ENCODE measurements at places on chromosomes 1 and 21. TPM values are rescaled to one million over a fixed set of nuclear protein-coding genes. Genes with fewer than 3 reads are reported as not detected.

DNA sequence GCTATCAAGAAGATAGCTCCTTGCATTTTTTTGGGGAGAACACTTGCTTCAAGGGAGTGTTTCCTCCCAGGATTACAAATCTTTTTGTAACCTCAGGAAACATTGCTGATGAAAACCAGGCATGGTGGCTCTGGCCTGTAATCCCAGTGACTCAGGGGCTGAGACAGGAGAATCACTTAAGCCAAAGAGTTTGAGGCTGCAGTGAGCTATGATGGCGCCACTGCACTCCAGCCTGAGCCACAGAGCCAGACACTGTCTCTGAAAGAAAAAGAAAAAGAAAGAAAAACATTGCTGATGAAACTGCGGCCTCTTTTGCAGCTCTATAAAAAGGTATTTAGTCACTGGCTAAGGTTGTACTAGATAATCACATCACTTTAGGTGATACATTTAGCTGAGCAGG is 7.3 kb downstream of the RNU1-2 start:
- peak; percentile 67 for DNase-seq

DNA sequence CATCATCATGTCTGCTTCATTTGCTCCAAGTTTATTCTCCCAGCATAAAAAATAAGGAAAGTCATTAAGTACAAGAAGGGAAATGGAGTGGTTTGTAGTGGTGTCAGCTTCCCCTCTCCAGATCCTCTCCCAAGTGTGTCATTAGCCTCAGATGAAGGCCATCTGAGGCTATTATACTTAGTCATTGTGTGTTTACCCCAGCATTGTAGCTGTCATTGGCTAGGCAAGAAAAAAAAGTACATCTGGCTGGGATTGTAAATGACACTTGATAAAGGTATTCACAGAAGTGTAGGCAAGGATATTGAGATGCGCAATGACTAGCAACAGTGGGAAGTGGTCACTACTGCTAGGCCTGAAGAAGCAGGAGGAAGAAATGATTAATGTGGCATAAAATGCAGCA is 316.9 kb upstream of the SGIP1 start:
- DNase-seq = no peak

- DNase-seq = no peak
Observed at GRCh38 chr1:172697534-172698002, 38.7 kb downstream of the FASLG start.

GRCh38 chr1:208979776-208980175 is 603.7 kb upstream of the CAMK1G start:
- peak; percentile 1 for DNase-seq

DNA sequence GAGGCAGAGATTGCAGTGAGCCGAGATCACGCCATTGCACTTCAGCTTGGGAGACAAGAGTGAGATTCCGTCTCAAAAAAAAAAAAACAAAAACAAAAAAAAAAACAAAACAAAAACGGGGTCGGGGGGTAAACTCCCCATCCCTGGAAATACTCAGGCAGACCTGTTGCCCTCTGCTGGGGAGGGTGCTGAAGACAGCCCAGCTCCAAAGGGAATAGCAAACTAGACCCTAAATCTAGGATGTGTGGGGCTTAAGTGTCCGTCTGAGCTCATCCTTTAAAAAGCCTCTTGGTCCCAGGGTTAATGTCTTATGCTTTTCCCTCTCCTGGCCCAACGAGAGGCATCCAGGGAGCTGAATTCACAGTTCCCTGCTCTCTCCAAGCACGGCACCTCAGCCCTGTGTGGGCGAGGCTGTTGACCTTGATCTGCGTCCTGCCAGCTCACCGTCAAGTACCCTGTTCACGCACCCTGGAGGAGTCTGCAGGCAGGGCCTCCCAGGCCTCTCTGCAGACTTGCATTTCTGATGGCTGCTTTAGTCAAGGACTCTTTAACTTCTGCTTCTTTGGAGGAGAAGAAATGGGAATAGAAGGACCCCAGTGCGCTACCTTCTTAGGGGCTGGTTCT is 22.3 kb downstream of the KCND3 start:
- no peak for DNase-seq

DNA sequence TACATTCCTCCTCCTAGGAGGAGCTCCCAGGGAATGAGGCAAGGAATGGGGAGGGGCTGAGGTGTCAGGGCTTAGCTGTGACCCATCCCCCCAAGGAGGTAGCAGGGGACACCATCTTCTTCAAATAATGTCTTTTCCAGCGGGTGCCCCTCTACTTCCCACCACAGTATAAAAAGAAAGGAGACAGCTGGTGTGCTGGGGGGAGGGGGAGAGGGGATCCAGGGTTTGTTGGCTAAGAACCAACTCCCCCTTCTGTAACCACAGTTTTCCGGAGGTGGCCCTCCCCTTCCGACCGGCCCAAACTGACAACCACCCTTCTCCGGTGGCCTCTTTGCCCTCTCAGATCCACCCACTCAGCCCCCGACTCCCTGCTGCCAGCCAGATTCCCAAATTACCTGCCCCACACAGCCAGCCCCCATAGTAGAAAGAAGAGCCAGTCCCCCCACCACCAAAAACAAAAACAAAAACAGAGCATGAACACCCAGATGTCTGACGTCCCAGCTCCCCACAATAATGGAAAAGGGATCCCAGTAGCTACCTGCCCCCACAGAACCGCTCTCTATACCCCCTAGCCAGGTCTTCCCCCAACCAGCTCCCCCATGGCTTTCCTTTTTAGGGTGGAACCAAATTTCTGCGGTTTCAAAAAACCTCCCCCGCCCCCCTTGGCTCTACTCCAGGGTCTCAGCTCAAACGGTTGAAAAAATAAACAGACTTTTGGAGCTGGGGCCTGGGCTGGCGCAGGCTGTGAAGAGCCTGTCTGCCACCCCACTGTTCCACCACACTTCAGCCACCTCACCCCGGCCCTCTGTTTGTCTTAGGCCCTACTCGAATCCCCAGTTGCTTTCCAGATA is 2.1 kb downstream of the ARHGEF2 start:
- DNase-seq = peak; percentile 90

TMIGD3 gene
- total RNA-seq = not detected

ADAMTS5 gene
- 10.3 TPM for total RNA-seq

SMG7 gene
- 86.2 TPM for total RNA-seq
